Stimulated activated CD4-positive, alpha-beta T cell treated with anti-CD3 and anti-CD28 coated beads, Interleukin-4, amount 100 ng/mL, for 48 hours (primary cell): ENCODE measurements at places on chromosomes 1 and 21.

DNA sequence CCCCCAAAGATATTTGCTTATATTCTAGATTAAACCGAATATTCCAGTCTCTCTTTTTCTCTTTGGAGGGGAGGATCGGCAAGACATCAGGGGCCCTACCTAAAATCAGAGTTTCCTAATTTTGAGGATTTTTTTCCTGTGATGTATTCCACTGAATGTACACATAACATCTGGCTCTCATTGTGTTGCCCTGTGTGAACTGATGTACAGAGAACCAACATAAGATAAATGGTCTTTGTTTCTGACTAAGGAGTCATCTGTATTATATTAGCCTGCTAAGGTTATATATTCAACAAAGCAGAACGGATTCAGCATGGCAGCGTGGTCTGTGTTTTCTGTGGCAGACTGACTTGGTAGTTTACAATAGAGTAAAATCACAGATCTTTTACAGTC is 114.8 kb upstream of the NCAM2 start:
- DNase-seq = no peak

DNA sequence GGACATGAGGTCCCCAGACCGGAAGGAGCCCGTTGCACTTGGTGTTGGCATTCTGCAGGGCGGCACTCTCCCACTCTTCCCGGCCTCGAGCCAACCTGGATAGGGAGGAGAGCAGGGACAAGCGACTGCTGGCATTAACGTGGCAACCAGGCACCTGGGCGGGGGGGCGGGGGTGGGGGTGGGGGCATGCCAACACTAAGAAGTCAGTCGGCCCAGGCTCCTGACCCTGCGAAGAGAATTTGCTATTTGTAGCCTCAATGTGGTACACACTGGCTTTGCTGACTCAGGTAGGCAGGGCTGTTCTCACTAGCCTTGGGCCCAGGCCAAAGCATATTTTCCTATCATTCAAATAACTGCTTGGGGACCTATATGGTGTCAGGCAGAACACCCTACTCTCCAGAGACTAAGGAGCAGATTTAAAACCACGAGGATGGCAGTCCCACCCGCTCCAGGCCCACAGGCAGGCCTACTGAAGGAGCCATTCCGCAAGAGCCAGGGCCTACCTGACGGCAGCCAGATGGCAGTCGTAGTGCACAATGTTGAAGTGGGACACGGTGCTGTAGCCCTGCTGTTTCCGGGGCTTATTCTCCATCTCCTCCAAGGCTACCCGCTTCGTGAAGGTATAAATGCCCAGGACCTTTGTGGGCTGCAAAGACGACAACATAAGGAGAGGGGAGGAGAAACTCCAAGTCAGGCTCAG is 123.7 kb downstream of the UBR4 start:
- DNase-seq = no peak

- DNase-seq = no peak
These were observed 33.1 kb upstream of the KCNQ4 start for GRCh38 chr1:40750451-40750908.

DNA sequence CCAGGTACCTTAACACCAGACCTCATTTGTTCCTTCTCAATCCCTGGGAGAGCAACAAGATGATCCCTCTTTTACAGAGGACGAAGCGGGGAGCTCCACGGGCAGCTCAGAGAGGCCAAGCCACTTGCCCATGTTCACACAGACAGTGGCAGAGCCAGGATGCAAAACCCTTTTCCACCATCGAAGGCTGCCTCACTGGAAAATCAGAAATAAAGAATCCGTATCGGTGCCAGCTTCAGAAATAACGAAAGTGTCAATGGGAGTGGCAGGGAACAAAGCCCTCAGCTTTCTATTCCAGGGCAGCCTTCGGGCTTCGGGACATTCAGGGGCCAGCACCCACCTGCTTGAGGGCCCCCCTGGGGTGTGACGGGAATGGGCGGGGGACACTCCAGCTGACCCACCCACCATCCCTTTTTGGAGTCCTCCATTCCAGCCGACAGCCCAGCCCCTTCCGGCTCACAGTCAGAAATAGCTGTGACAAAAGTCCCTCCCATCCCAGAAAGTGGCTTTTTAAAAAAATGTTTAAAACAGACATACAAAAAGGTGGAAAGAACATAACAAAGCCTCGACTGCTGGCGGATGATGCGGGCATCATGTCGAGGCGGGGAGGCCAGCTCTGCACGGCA is 6.0 kb downstream of the IFFO2 start:
- no peak for DNase-seq

DNA sequence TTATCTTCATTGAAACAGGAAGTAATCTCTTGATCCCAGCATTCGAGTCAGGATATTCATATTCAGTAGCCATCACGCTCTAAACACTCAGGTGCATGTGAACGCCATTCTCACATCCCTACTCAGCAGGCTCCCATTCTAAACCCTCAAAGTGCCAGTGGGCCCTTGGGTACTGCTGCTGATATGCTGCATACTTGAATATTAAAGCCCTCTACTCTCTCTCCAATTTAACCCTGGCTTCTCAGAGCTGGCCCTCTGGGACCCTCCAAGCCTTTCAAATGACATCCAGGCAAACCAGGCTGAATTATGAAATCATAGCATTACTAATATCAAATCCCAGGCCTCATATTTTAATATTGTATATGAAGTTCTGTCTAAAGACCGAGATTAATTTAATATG is 468.2 kb downstream of the NUF2 start:
- no peak for DNase-seq

- DNase-seq = peak; percentile 38
These were observed 705 bp downstream of the UROD start for GRCh38 chr1:45012639-45013278.

DNA sequence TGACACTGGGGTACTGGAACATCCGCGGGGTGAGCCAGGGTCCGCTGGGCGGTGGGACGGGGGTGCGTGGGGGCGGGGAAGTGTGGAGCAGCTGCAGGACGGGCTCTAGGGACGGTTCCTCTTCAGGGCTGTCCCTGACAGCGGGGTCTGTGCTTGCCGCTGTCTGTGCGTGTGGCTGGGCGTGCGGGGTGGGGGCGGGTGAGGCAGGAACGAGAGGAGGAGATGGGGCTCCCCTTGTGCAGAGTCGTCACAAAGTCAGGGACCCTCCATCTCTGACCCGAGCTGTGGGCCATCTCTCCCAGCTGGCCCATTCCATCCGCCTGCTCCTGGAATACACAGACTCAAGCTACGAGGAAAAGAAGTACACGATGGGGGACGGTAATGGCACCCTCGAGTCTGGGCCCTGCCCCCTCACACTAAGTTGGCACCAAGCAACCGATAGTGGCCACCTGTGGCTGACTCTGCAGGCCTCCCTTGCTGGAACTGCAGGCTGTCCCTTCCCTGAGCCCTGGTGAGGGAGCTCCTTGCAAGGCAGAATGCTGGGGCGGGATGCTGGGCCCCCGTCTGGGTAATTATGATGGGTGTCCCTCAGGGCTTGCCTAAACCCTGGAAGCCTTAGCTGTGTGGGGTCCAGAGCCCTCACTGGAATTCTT is 392 bp downstream of the GSTM2 start:
- no peak for DNase-seq

DNA sequence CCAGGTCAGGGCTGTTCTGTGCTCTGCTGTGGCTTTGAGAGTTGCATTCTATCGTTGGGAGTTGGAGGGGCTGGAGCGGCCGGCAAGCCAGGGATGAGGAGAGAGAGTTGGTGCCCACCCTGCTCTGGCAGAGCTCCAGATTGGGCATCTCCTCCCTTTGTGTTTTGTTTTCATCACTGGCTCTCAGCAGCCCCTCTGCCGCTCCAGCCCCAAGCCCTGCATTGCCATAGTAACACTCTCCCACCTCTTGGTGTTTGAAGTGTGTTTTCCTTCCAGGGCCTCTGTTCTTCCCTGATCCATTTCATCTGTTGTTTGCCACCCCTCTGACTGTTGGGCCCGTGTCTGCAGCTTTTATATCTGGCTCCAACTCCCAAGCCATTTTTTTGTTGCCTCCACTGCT is 152.7 kb downstream of the URB2 start:
- no peak for DNase-seq

- DNase-seq = no peak
These were observed 14.3 kb downstream of the NHLH2 start for GRCh38 chr1:115826628-115827027.

- DNase-seq = no peak
These were observed 17.2 kb downstream of the VCAM1 start for GRCh38 chr1:100736746-100737145.

DNA sequence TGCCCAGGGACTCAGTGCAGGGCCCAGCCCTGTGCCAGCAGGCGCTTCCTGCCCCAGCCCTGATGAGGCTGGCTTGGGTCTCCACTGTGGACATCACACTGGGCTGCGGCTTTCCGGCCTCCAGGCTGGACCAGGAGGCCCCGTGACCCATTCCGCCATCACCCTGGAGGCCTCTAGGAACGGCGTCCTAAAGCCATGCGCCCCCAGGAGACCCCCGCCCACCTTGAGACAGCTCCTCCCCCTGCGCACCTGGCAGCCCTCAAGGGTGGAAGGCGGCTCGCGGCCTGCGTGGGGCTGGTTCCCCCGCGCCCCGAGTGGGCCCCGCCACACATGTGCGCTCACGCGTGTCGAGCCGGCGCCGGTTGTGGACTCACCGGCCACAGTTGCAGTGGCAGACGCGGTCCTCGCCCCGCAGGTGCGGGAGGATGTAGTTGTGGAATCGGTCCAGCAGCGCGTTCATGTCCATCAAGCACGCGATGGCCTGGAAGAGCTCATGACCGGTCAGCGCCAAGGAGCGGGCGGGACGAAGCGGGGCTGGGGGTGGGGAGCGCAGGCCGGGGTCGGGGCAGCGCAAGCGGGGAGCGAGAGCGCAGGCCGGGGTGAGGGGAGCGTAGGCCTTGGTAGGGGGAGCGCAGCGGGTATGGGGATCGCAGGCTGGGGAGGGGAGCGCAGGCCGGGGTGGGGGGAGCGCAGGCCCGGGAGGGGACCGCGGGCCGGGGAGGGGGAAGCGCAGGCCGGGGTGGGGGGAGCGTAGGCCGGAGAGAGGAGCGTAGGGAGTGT is 924 bp downstream of the TMEM240 start:
- DNase-seq = no peak

GRCh38 chr1:184686540-184686939 is 68.1 kb downstream of the EDEM3 start:
- DNase-seq = no peak

GRCh38 chr21:43924421-43925095 is 59.5 kb downstream of the AGPAT3 start:
- no peak for DNase-seq

DNA sequence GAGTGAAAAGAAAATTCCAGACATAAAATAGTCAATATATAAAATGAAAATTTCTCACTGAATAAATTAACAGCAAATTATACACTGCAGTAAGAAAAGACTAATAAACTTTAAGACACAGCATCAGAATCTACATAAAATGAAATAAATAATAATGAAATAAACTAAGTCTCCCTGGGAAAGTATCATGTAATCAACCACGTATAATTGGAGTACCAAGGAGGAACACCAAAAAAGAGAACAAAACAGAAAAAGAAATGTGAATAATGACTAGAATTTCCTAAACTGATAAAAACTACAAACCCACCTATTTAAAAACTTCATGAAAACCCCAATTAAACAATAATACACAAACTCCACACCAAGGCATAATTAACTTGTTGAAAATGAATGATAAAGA is 43.6 kb downstream of the SASS6 start:
- DNase-seq = no peak

- no peak for DNase-seq
These were observed 499.1 kb upstream of the RUNX1 start for GRCh38 chr21:35547946-35548774.

GRCh38 chr1:82486468-82486867 is 685.7 kb downstream of the ADGRL2 start:
- no peak for DNase-seq

- DNase-seq = no peak
These were observed 123.1 kb downstream of the AKT3 start for GRCh38 chr1:243726806-243727502.

GRCh38 chr1:173758980-173759379 is 44.2 kb downstream of the KLHL20 start:
- no peak for DNase-seq

DNA sequence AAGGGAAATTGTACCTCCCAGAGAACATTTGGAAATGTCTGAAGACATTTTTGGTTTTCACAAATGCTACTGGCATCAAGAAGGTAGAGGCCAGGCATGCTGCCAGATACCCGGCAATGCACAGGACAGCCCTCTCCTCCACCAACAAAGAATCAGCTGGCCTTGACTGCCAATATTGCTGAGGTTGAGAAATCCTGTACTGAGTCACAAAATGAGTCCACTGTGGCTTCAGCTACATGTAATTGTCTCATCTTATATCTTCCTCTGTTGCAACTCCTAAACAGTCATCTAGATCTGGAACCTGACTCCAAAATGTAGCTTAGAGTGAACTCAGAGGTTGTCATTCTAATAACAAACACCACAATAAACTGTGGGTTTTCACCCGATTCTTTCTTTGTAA is 327.5 kb upstream of the POGK start:
- DNase-seq = no peak

DNA sequence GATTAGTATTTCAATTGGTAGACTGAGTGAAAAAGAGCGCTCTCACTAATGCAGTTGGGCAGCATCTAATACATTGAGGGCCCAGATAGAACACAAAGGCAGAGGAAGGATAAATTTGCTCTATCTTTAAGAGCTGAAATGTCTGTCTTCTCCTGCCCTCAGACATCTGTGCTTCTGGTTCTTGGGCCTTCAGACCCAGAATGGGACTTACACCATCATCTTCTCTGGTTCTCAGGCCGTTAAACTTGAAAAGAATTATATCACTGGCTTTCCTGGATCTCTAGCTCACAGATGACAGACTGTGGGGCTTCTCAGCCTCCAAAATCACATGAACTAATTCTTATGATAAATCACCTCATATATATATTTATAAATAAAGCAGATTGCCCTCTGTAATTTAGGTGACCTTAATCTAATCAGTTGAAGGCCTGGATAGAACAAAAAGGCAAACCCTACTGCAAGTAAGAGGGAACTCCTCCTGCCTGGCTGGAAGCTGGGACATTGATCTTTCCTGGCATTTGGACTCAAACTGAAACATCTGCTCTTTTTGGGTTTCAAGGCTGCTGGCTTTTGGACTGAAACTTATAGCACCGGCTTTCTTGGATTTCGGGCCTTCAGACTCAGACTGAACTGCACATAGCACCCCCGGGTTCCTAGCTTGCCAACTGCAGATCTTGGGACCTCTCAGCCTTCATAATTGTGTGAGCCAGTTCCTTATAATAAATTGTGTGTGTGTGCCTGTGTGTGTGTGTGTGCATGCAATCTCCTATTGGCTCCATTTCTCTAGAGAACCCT is 390.4 kb upstream of the PLXNA2 start:
- DNase-seq = no peak

DNA sequence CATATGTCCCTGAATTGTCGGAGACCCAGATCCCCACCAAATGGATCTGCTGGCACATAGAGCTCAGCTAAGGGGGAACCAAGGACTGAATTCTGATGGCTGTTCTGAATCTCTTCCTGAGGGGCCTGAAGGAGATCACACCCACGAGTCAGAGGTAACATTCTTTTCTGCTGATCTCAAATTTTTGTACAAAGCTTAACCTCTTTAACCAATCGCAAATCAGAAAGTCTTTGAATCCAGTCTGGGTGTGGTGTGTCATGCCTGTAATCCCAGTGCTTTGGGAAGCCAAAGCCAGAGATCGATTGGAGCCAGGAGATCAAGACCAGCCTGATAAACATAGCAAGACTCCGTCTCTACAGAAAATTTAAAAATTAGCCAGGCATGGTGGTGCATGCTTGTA is 62.8 kb upstream of the PRRC2C start:
- no peak for DNase-seq
